Activated CD4-positive, CD25-positive, alpha-beta regulatory T cell (primary cell): ENCODE measurements at places on chromosomes 16 and 17.

DNA sequence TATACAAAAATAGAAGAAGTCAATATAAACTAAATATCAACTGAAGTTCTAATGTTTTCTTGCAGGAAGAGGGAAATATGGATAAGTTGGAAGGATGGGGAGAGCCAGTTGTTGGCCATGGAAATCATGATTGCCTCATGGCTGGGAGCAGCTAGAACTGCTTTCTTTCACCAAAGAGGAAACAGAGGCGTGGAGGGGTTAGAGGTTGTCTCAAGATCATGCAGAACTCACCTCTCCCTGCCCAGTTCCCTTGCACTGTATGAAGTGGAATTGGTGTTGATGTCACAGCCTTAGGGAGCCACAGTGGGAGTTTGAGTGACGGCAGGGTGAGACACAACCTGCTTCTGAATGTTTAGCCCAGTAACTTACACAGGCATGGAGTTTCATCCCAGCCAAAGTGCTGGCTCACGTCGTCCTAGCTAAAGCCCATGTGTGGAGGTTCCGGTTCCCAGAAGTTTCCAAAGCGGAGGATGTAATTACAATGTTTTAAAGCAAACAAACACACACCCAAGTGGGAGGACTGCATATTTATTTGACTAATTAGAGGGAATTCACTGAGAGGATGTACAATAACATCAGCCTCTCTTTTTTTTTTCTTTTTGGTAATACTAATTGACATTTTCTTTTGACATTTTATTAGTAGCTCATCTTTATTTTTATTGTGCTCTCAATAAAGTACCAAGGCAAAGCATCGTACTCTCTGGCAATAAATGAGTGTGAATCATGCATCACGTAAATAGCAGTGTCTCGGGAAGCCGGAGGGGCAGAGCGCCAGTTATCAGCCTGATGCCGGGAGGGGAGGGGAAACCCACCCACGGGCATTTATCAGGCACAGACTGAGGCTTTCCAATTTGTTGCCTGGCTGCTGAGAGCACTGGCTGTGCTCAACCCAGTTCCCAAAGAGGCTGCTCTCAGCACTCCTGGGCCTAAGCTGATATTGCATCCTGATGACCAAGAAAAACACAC lies 118.7 kb upstream of the CDH5 start:
- DNase-seq, result no peak

GRCh38 chr16:6068063-6068462 lies 970.5 kb upstream of the EEF2KMT start:
- no peak for DNase-seq

DNA sequence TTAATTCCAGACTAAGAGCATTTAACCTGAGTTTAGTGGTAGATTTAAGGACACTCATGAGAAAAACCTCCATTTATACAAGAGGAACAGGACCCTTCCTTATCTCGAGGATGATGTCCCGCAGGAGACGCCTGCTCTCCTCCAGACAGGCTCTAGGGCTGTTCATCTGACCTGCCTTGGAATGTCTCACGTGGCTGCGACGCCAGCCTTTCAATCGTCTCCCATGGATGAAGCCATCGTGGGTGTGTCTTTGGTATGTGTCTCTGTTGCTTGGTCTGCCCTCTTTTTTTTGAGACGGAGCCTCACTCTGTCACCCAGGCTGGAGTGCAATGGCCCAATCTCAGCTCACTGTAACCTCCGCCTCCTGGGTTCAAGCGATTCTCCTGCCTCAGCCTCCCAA lies 16.5 kb downstream of the CHMP6 start:
- DNase-seq, result no peak

GRCh38 chr17:9931144-9931741 lies 26.2 kb upstream of the RCVRN start:
- DNase-seq, result no peak

DNA sequence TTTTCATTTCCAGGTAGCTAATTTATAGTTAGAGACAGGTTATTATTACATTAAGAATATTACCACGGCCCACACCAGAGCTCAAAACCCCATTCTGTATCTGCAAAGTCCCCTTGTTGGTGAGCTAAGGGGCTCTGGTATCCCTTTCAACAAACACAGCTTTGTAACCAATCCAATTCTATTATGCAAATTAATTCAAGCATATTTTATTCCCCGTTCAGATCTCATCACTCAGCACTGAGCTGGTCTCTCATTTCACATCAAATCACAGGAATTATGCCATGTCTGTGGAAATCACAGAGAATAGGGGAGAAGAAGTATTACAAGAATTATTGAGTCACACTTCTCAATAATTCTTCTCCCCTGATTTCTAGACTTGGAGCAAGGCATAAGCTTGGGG lies 111.7 kb downstream of the CDH11 start:
- DNase-seq, result no peak

- no peak for DNase-seq
Observed at GRCh38 chr17:1843947-1844346, 14.1 kb downstream of the RPA1 start.

- DNase-seq, result no peak
Observed at GRCh38 chr16:50360779-50361178, 8.0 kb downstream of the BRD7 start.

DNA sequence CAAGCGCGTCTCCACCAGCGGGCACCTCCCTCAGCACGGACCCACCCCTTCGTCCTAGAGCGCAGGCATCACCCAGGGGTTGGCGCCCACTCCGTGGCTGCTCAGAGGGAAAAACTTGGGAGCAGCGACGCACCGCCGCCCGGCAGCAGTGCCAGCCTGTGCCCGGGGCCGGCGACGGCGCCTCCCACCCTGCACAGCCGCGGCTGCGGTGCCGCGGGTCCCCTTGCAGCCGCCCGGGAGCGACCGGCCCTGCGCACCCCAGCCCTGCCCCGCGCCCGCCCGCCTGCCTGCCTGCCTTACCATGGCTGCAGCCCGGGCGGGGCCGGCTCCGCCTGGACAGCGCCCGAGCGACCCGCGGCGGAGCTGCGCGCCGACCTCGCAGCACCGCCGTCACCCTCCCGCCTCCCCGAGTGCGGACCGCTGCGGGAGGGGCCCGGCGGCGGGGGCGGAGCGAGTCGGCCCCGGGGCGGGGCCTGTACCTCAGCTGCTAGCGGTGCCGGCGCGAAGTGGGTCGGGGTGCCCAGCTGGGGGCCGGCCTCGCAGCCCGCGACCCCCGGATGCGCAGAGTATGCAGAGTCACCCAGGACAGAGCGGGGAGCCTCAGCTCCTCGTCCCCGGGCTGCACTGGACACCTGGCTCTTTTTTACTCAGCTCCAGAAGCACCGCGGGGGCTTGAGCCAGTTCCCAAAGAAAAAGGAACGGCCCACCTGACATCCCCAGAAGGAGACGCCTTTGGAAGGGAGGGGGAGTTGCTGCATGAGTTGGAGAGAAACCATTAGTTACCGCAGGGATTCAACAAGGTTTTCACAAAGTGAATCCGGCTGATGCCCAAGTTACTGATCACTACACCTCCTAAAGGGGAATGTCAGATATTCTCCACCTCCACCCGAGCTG lies 17.5 kb upstream of the MTMR4 start:
- DNase-seq, result no peak

DNA sequence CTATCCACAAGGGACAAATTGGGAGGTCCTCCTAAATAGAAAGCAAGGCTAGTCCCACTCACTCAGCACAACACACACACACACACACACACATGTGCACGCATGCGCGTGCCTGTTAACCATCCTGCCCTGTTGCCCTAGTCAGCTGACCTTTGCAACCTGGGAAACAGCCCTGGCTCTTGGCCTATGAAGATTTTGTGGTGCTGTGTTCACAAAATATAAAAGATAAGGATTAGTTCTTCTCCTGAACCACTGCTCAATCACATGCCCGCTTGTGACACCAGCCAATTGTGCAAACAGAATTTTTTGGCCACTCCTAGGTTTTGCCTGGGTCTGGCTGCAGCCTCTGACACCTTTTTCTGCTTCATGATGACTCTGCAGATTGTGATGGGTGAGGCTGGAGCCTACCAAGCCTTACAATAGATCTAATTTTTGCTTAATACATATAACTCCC lies 3.3 kb upstream of the CES1 start:
- DNase-seq, result no peak

GRCh38 chr17:21548236-21548635 lies 144.1 kb upstream of the KCNJ18 start:
- no peak for DNase-seq

DNA sequence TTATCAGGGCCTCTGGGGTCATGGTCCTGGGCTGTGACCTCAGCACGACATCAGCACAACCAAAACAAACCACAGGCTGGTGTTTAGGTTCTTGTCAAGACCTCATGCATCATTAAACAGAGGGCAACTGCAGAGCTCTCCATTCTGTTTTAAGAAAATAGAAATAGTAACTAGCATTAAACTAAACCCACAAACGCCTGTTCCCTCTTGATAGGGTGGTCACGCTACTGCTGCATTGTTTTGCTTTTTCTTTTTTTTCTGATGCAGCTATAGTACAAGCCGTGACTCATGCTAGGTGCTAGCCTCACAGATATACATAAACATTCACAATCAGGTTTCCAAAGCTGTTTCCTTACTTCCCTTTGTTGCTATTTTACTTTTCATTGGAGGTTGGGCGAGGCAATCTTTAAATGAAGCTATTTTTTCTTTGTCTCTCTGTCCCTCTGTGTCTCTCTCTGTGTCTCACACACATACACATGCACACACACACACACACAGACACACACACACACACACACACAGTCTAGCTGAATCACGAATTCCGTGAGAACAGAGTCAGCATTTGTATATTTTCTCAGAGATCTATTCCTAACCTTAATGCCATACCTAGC lies 310.3 kb downstream of the CDH13 start:
- no peak for DNase-seq

DNA sequence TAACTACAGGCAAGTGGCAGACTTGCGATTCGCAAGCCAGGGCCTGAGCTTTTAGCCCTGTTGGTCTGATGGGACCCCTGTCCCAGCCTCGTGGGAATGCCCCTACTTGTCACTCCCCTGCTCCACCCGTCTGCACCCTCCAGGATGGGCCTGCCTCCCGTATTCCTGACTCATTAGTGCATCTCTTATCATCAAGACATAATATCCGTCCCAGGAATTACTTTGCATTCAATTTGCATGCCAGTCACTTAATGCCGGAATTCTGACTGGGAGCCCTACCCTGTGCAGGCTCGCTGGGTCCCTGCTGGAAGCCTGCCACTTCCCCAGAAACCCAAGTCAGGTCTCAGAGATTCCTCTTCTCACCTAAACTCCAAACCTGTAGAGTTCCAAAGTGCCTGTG lies 3.3 kb downstream of the PRSS53 start:
- no peak for DNase-seq
